ENCODE measurements at places on chromosomes 12 and 14. TPM values are rescaled to one million over a fixed set of nuclear protein-coding genes. Genes with fewer than 3 reads are reported as not detected.

Gene PROX2
- not detected for total RNA-seq

DNA sequence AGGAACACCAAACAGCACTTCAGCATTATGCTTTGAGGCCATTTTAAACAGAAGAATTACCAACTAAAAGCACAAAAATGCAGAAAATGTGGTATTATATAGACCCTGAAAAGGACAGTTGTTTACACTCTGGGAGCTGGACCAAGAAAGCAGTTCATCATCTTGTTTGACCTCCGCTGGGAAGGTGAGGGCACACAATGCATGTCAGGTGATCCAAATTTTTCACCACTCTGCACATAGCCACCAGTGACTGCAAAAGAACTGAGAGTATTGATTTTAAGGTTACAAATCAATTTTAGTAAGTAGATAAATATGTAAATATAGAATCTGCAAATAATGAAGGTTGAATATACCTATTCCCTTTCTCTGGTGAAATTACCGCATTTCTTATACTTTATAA lies 119.6 kb downstream of the SLC16A7 start:
- no peaks in the 10 kb centered on the region for H3K36me3 ChIP-seq
- H3K27me3 ChIP-seq: no peaks in the 10 kb centered on the region
- H3K27ac ChIP-seq: no peak overlapping the region
- no peak for DNase-seq
- no peaks in the 10 kb centered on the region for H3K4me1 ChIP-seq

GRCh38 chr14:77804592-77804991 lies 4.7 kb downstream of the ADCK1 start:
- peak; percentile 36 for DNase-seq
- H3K27me3 ChIP-seq: no peaks in the 10 kb centered on the region
- H3K36me3 ChIP-seq: no peaks in the 10 kb centered on the region
- H3K4me3 ChIP-seq: no peak overlapping the region
- H3K4me1 ChIP-seq: peaks cover 4% of the 10 kb centered on the region

GRCh38 chr12:54991161-54991990 lies 6.8 kb upstream of the TESPA1 start:
- no peak for DNase-seq
- H3K27me3 ChIP-seq: peaks cover 9% of the 10 kb centered on the region
- H3K27ac ChIP-seq: no peak overlapping the region
- no peak overlapping the region for H3K4me3 ChIP-seq

GRCh38 chr12:130632642-130633041 lies 83.5 kb downstream of the RIMBP2 start:
- no peak overlapping the region for H3K27ac ChIP-seq
- H3K4me1 ChIP-seq: no peaks in the 10 kb centered on the region
- H3K27me3 ChIP-seq: no peaks in the 10 kb centered on the region
- DNase-seq: no peak
- no peak overlapping the region for H3K4me3 ChIP-seq

DNA sequence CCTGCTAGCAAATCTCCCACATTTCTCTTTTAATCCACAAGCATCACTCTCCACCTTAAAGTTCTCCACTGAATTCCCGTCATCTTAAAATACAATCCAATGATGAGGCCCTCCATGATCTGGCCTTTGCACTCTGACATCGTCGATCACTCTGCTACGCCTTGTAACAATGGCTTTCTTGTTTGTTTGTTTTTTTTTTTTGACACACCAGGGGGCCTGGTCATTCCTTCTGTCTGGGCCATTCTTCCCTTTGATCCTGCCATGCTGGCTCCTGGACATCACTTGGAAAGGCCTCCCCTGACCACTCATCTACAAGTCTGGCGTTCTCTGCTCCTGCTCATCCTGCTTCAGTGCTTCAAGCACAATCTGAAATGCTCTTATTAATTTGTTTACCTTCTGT lies 233.5 kb downstream of the PPM1H start:
- H3K4me1 ChIP-seq: peaks cover 75% of the 10 kb centered on the region
- H3K27me3 ChIP-seq: no peaks in the 10 kb centered on the region
- DNase-seq: no peak
- H3K27ac ChIP-seq: peak overlapping the region; percentile 96
- H3K4me3 ChIP-seq: no peak overlapping the region

DNA sequence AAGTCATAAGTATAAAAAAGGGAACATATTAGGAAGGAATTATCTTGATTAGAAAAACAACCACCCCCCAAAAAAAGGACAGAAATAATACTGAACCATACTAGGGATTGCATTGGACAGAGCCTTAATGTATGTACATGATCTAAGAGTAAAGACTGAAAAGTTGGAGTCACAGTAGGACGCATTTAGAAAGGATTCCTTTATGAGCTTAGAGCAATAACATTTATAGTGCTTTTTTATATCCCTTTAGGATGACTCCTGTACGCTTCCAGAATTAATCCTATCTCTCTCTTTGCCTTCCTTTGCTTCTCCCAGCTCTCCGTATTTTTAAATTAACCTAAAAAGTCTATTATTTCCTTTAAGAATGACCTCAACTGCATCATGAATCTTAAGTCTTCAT lies 75.3 kb downstream of the PTPRR start:
- no peak for DNase-seq
- no peaks in the 10 kb centered on the region for H3K27me3 ChIP-seq
- H3K4me1 ChIP-seq: peaks cover 35% of the 10 kb centered on the region
- no peak overlapping the region for H3K27ac ChIP-seq

- H3K36me3 ChIP-seq: no peaks in the 10 kb centered on the region
- H3K27ac ChIP-seq: no peak overlapping the region
- H3K27me3 ChIP-seq: no peaks in the 10 kb centered on the region
- peaks cover 9% of the 10 kb centered on the region for H3K4me1 ChIP-seq
- H3K4me3 ChIP-seq: no peak overlapping the region
- peak; percentile 73 for DNase-seq
Measured at GRCh38 chr14:54175298-54175942, 218.8 kb upstream of the BMP4 start.

Gene PLBD2
- total RNA-seq: 43.6 TPM

GRCh38 chr14:68734231-68734732 lies 58.6 kb downstream of the ZFP36L1 start:
- DNase-seq: no peak
- no peak overlapping the region for H3K27ac ChIP-seq
- no peaks in the 10 kb centered on the region for H3K27me3 ChIP-seq
- no peak overlapping the region for H3K4me3 ChIP-seq

DNA sequence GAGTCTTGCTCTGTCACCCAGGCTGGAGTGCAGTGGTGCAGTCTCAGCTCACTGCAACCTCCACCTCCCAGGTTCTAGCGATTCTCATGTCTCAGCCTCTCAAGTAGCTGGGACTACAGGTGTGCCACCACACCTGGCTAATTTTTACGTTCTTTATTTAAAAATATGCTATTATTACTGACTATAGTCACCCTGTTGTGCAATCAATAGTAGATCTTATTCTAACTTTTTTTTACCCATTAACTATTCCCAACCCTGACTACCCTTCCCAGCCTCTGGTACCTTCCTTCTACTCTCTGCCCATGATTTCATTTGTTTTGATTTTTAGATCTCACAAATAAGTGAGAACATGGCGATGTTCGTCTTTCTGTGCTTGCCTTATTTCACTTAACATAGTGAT lies 2.5 kb downstream of the OXA1L start:
- no peaks in the 10 kb centered on the region for H3K27me3 ChIP-seq
- no peak for DNase-seq
- peaks cover 9% of the 10 kb centered on the region for H3K4me1 ChIP-seq
- H3K27ac ChIP-seq: no peak overlapping the region
- H3K4me3 ChIP-seq: no peak overlapping the region

Gene PRR13
- total RNA-seq: 35.3 TPM

Gene RNU4-1
- total RNA-seq: not detected

DNA sequence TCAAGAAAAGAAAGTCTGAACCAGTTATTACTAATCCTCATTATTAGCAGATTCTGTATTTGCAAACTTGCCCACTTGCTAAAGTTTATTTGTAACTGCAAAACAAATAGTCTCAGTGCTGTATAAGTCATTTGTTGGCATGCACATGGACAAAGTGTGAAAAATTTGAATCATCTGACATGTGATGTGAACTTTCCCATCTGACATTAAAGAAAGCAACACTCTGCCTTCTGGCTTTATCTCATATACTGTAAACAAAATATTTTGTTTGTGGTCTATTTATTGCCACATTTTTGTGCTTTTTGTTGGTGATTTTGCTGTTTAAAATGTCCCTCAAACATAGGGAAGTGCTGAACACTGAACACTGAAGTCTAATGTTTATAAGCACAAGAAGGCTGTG lies 513.8 kb downstream of the RPL10L start:
- no peak overlapping the region for H3K27ac ChIP-seq
- DNase-seq: peak; percentile 37
- H3K36me3 ChIP-seq: no peaks in the 10 kb centered on the region

Gene SERPINA9
- total RNA-seq: not detected

DNA sequence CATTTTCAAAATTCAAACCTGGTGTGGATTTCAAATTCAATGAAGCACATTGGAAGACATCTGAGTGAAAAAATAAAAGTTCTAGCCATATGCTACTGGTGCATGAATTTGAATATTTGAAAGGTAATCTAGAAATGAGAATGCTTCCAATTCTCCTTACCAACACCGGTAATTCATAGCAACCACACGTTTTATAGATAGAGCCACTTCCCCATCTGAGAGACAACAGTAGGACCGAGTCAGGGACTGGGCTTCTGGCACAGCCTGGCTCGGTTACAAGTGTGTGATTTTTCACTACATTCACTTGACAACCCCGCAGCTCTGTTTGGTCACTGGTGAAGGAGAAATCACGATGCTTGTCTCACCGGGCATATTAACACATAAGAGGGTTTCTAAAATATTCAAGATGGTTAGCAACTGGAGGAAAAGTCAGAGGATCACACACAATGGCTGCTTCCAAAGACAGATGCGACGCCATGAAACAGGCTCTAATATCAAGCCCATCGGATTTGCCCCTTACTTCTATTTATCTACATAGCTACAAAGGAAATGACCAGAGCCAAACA lies 86.5 kb upstream of the FOXN3 start:
- peak overlapping the region; percentile 67 for H3K27ac ChIP-seq
- peaks cover 34% of the 10 kb centered on the region for H3K4me1 ChIP-seq
- no peak for DNase-seq
- no peaks in the 10 kb centered on the region for H3K36me3 ChIP-seq
- H3K4me3 ChIP-seq: no peak overlapping the region

DNA sequence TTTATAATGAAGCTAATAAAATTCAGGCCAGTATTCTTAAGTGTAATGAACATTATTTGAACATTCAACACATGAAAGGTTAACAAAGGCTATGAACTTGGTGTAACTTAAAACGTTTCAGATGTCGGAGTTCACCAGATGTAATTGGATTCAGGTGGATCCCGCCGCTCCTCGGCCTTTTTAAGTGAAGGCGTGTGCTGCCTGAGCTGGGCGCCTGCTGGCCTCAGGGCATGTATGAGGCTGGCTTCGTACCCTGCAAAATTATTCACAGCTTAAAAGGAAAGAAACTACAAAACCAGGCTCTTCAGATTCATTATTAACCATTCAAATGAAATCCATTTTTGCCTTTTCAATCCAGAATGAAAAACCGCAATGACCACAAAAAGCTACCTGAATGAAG lies 69.9 kb downstream of the WIF1 start:
- DNase-seq: no peak
- no peak overlapping the region for H3K4me3 ChIP-seq
- H3K27ac ChIP-seq: no peak overlapping the region
- peaks cover 22% of the 10 kb centered on the region for H3K27me3 ChIP-seq
- no peaks in the 10 kb centered on the region for H3K4me1 ChIP-seq
- H3K36me3 ChIP-seq: no peaks in the 10 kb centered on the region

DNA sequence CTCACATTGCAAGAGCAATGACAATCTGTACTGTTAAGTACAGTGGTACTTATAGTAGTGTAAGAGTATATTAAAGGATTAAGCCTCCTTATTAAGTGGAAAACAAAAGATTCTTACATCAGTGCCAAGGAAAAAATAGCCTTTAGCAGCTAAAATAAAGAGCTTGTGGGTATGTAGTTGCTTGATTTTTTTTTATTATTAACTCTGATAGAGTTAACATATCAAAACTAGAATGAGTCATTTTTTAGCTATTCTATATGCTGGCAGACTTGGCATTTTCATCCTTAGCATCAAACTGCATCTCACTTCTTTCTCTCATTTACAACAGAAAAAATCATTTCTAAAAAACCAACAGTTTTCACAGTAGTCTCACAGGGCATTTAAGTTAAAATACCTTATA lies 86.5 kb downstream of the ATP2B1 start:
- no peak overlapping the region for H3K4me3 ChIP-seq
- H3K36me3 ChIP-seq: peaks cover 27% of the 10 kb centered on the region
- no peak overlapping the region for H3K27ac ChIP-seq

- H3K36me3 ChIP-seq: no peaks in the 10 kb centered on the region
- DNase-seq: no peak
- no peak overlapping the region for H3K4me3 ChIP-seq
Measured at GRCh38 chr14:32606301-32606700, 277.2 kb downstream of the AKAP6 start.

DNA sequence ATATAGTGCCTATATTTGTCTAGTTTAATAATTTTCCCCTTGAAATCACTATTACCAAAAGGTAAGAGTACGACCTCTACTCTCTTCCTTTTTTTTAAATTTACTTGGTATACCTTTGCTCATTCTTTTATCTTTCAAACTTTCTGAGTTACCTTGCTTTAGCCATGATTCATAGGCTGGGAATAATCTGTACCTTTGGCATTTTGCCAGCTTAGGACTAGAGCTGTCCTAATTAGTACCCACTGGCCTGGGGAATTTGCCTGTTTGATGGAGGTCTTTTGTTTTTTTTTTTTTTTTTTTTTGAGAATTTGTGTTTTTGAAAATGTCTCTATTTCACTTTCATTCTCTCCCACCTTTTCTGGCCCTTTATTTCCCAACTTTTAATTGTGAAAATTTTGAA lies 8.7 kb upstream of the SLC4A8 start:
- DNase-seq: peak; percentile 28
- H3K27ac ChIP-seq: no peak overlapping the region
- H3K36me3 ChIP-seq: no peaks in the 10 kb centered on the region
- no peak overlapping the region for H3K4me3 ChIP-seq
- no peaks in the 10 kb centered on the region for H3K27me3 ChIP-seq
- no peaks in the 10 kb centered on the region for H3K4me1 ChIP-seq

- peak; percentile 86 for DNase-seq
- peaks cover 45% of the 10 kb centered on the region for H3K4me1 ChIP-seq
- H3K27me3 ChIP-seq: no peaks in the 10 kb centered on the region
- peak overlapping the region; percentile 92 for H3K4me3 ChIP-seq
- no peaks in the 10 kb centered on the region for H3K36me3 ChIP-seq
Measured at GRCh38 chr14:54564868-54565784, 1.8 kb upstream of the SAMD4A start.

- H3K27ac ChIP-seq: peak overlapping the region; percentile 96
- no peaks in the 10 kb centered on the region for H3K36me3 ChIP-seq
- peaks cover 22% of the 10 kb centered on the region for H3K4me1 ChIP-seq
- DNase-seq: peak; percentile 53
Measured at GRCh38 chr12:11650286-11651281, 1.1 kb downstream of the ETV6 start.

- H3K4me1 ChIP-seq: no peaks in the 10 kb centered on the region
- peak; percentile 54 for DNase-seq
- no peaks in the 10 kb centered on the region for H3K36me3 ChIP-seq
- H3K27ac ChIP-seq: no peak overlapping the region
- no peaks in the 10 kb centered on the region for H3K27me3 ChIP-seq
- no peak overlapping the region for H3K4me3 ChIP-seq
Measured at GRCh38 chr14:99320105-99320572, 48.1 kb upstream of the BCL11B start.

GRCh38 chr14:85996551-85996950 lies 466.6 kb downstream of the FLRT2 start:
- H3K4me3 ChIP-seq: no peak overlapping the region
- H3K36me3 ChIP-seq: no peaks in the 10 kb centered on the region
- no peak for DNase-seq
- H3K27me3 ChIP-seq: no peaks in the 10 kb centered on the region

Gene GDF3
- not detected for total RNA-seq

- H3K27me3 ChIP-seq: no peaks in the 10 kb centered on the region
- no peak overlapping the region for H3K4me3 ChIP-seq
- H3K36me3 ChIP-seq: no peaks in the 10 kb centered on the region
- no peak for DNase-seq
- H3K27ac ChIP-seq: peak overlapping the region; percentile 12
Measured at GRCh38 chr12:110234331-110234751, 46.7 kb upstream of the ATP2A2 start.

Gene IL26
- not detected for total RNA-seq
